ENCODE measurements at places on chromosomes 12 and 14.

GRCh38 chr14:99116741-99117295 is 155.2 kb downstream of the BCL11B start:
- DNase-seq, result no peak

- DNase-seq, result peak; percentile 81
Measured at GRCh38 chr14:26598081-26598671, 343 bp upstream of the NOVA1 start.

DNA sequence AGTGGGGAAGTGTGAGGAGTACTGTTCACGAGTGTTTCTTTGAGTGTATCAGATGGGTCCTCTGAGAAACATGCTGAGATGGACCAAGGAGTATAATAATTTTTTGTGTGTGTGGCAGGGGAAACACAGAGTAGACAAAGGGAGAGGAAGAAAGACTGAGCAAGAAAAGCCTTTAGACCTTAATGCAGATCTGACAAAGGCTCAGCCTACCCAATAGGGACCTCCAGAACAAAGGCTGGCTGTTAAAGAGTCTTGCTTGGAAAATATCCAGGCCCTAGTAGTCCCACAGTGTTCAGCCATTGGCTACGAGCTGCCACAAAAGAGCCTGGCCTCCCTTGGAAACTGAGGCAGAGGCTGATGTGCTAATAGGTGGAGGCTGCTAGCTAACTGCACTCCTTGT is 13.5 kb downstream of the COQ5 start:
- no peak for DNase-seq

DNA sequence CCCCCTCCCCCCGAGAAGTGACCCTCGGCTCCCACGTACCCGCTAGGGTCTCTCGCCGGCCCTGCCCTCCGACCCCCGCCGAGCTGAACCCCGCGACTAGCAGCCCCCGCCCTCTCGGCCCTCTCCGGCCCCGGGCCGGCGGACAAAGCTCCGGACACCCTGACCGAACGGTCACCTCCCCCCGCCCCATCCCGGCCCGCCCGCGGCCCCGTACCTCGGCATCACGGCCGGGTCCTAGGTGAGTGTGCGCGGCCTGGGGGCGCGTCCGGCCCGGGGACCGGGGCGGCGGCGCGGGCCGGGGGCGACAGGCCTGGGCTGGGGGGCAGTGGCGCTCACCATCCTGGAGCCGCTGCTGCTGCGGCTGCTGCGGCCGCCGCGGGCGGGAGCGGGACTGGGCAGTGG is at the start of gene FIGNL2:
TSS of gene FIGNL2 (minus strand) at position 393 of the 402 bp plus-strand sequence. CDS start 26,305 bp downstream, outside the sequence.
- DNase-seq, result no peak
